ENCODE measurements at places on chromosomes 12 and 14.

DNA sequence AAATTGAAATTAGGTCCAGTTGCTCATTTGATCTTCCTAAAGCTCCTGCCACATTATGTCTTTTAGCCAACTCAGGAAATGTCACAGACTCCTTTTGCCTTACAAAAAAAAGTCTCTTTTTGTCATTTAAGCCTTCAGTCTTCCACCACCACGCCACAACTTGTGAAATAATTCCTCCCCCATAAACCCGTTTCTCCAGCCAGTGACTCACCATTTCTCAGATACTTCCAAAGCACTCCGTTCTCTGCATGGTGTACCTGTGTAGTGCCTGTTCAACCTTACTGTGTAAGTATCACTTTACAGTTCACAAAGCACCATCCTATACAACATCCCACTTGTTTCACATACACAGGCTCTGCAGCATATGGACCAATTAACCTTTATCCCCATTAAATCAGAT lies 139.5 kb upstream of the AEBP2 start:
- DNase-seq, result no peak

DNA sequence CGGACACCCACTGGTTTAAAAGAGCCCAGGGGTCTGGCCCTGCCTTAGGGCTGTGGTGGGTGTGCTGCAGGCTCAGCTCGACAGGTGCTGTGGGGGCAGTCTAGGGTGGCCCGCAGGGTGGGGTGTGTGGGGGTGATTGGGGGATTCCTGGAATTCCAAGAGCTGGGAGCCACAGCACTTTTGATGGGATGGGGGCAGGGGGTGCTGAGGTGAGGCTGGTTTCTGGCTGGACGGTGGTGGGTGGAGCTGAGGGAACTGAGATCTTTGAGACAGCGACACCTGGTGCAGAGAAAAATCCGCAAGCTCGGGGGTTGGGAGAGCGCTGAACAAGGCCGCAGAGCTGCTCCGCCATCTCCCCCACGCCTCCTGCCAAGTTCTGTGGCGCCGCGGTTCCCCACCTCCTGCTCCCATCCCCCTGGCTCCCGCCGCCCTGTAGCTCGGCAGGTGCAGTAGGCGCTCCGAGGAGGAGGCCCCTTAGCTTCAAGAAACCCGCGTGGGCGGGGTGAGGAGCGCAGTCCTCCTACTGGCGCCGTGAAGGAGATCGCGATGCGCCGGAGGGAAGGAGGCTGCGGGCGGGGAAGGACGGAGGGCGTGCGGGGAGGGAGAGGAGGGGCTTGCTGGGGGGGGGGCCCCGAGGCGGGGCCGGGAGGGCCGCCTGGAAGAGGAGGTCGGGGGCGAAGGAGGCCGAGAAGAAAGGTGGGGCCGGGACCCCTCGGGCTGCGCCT lies 1.3 kb upstream of the TEDC1 start:
- DNase-seq, result peak; percentile 43

DNA sequence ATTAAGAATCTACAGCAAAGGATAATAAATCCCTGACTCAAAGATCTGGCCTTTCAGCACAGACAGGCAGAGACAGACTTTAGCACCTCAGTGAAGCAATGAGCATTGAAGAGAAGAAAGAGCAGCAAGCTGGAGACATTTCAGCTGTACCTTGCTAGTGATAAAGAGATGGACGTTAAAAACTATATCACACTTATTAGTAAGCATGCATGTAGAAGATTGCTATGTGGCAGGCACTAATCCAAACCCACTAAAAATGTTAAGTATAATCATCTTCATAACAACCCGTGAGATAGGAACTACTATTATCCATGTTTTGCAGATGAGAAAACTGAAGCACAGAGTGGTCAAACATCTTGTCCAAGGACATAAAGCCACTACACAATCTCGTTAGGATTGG lies 1538.3 kb upstream of the FLRT2 start:
- DNase-seq, result no peak

DNA sequence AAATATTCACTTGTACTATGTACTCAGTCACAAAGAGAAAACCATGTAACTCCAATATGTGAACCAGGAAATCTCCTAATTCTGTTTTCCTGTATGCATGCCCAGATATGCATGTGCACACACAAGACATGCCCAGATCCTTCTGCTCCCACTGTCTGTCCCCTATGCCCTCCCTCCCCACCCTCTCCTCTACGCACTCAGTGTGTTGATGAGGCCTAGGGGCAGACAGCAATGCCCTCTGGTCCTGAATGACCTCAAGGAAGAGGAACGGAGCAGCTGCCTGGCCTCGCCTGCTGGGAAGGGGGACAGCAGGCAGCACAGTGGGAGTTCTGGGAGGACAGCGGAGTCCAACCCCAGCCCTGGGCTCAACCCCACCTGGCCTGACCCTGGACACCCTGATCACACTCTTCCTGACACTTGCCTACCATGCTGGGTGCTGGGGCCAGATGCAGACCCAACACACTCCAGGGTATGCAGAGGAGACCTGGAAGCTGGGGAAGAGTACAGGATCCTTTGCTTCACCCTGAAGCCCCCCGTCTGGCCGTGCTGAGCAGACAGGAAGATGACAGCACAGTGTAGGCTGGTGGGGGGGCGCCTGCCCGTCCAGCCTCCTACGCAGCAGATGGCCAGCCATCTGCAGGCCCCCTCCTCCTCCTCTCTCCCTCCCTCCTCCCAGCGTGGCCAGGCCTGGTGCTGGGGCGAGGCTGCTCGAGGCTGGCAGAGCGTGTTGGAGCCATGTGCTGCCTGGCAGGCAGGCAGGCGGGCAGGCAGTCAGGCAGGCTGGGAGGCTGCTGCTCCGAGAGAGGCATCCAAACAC lies 106.6 kb upstream of the NCOR2 start:
- peak; percentile 87 for DNase-seq

- DNase-seq, result no peak
Measured at GRCh38 chr12:62629413-62629812, 162.8 kb downstream of the MON2 start.

- DNase-seq, result no peak
Measured at GRCh38 chr14:62468946-62469345, 576.3 kb downstream of the KCNH5 start.

DNA sequence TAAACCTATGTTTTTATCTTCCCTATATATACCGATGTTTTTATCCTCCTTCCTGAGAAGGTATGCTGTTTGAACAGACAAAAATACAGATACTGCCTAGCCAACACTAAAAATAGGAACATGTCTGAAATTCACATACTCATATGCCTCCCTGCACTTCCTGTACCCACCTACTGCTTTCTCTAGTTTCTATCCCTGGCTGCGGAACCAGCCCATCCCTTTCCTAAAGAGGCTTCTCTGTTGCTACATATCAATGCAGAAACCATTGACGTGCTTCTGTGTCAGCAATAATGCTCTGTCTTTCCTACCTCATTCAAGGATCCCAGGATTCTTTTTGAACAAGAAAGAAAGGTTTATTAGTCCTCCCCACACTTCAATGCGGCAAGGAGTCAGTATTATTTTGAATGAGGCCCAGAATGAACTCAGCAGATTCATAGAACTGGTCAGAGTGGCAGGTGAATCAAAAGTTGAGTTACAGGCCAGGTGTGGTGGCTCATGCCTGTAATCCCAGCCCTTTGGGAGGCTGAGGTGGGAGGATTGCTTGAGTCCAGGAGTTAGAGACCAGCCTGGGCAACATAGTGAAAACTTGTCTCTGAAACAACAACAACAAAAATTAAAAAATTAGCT lies 67.8 kb upstream of the NAP1L1 start:
- peak; percentile 7 for DNase-seq

DNA sequence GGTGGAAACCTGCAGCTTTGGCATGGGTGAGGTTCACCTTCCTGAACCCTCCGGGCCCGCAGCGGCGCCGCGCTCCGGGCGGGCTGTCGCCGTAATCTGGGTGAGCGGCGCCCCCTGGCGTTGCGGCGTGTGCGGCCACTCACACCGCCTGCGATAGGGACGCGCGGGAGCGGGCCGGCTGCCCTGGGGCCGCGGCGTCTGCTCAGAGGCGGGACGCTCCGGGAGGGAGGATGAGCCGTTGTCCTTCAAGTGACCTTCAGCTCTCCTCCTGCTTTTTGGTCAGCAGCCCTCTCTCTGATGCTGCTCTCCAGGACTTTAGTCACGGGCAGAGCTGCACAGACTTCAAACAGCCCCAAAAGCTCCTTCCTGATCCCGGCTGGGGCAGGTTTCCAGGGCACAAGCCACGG lies 211.7 kb upstream of the FKBP4 start:
- DNase-seq, result no peak

- no peak for DNase-seq
Measured at GRCh38 chr12:90172524-90172923, 463.9 kb upstream of the ATP2B1 start.

- DNase-seq, result no peak
Measured at GRCh38 chr12:63348556-63348955, 197.6 kb upstream of the AVPR1A start.

DNA sequence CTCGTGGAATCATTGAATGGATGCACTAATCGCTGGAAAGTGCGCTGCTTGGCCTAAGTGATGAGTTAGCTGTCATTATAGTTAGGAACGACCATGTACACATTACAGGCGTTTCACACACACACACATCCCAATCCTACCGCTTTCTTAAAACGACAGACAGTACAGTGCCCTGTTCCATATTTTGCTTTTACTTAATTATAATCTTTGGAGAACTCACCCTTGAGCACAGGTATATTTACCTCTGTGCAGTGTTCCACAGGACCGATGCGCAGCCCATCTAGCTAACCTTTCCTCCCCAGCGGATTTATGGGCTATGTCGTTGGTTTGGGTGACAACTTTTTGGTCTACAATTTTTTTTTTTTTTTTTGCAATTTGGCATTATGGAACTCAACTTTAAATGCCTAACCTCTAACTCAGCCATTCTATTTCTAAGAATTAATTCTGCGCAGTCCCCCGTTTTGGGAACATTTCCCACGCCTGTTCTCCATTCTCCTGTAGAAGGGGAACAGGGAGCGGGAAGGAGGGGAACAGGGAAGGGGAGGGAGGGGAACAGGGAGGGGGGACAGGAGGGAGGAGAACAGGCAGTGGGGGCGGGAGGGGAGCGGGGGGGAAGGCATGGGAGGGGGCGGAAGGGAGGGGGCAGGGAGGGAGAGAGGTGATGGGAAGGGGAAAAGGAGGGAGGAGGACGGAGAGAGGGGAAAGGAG lies 663 bp upstream of the ULK1 start:
- DNase-seq, result no peak

DNA sequence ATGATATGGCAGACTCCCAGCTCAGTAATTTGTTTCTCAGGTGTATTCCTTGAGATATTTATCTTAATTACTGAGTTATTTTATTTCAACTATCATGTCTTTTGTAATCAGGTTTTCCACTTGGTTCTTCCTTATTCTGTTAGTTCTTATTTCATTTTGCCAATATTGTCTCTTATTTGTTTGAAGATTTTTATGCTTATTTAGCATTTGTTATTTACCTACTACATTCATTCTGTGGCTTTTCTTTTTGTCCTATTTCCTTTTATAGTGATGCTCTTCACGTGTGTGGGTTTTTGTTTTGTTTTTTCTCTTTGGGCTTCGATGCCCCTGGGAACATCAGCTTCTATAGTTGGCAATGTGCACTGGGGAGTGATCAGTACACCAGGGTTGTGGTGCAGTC lies 40.5 kb upstream of the CRADD start:
- DNase-seq, result no peak

DNA sequence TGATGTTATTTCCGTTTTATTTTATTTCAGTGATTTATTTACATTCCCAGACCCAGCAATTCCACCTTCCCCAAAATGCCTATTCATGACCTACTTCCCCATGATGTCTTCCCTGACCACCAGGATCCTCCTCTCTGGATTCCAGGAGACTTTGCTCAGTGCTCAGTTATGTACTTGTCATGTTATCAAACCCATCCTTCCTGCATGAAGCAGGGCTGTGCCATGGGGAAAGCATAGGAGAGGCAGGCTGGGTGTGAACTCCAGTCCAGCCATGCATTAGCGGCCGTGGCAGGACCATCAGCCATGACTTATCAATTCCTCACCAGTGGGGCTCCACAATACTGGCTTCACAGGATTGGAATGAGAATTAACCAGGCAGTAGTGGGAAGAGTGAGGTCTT lies 57.8 kb downstream of the B4GALNT3 start:
- no peak for DNase-seq

DNA sequence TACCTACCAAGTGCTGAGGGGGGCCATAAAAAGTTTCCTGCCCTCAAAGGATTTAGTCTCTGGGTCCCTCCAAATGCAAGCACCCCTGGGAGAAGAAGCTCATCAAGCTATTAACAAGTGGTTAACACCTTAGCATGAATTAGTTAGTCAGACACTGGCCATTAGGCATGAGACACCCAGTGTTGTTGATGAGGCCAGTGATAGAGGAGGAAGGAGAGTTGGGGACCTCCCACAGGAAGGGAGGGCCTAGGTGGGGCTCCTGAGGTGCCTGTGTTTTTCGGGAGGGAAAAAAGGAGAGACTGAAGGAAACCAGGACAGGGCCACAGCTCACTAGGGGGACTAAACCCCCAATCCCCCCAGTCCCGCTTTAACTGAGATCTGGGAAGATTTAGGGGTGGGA lies 4.5 kb upstream of the KRT71 start:
- no peak for DNase-seq

- no peak for DNase-seq
Measured at GRCh38 chr12:107429006-107429705, 256.4 kb upstream of the PWP1 start.

DNA sequence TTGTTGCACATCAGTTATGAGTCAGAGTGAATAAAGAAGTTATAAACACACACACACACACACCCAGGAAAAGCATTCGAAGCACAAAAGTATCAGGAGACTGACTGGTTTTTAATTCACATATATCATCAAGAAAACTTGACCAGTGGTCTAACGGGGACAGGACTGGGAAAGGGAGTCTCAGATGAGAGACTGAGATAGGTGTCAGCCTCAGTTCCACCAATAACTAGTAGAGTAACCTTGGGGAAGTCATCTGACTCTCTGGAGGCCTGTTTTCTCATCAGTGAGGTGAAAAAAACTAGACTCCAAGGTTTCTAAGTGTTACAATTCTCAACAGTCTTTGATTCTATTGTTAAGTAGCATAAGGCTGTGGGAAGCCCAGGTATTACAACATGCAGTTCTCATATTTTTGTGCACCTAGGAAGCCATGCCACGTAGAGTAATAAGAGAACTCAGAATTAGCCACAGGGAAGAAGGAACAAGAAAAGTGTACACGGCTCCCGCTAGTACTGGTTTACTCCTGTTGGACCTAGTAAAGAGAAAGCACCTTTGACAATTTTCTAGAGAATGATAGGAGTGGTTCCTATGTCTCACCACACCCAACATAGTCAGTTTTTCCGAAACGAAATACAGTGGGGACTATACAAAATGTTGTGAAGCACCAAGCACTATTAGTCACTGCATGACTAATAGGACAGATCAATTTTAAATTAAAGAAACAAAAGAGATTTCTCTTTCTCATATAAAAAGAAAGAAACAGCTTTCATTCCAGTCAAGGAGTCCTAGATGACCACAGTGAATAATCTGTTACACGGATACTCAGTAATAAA lies 5.0 kb downstream of the PPTC7 start:
- DNase-seq, result no peak

DNA sequence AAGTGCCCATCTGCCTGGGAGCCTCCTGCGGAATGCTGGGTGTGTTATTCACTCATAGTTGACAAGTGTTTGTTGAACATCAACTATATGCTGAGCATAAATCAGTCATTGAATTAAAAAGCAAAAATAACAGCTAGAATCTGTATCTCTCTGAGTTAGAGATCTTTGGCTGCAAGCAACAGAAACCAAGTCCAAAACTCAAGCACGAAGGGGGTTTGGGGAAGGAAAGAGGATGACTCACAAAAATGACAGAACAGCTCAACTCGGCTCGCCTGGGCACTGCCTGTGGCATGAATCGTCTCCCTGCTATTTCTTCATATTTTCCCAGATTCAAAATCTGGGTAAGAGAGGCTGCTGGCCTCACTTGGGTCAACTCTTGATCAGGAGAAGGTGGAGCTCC lies 72.6 kb upstream of the NCOR2 start:
- no peak for DNase-seq
